Chondrocyte (in vitro differentiated cells): ENCODE measurements at places on chromosomes 2 and 18.

DNA sequence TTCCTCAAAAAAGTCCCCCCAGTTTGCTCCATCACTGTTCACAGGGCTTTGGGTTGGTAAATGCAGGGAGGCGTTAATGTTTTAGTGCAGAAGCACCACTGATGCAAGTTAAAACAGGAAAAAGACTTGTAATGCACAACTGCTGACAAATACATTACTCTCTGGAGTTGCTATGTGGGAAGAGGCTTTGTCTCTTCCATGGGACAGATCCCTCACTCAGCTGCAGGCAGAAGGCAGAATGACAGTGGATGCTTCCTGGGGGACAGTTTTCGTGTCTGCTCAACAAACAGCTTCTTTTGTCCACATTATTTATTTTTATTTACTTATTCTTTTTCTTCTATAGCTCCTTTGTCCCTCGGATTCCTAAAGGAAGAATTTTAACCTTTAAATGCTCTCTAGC is 22.7 kb upstream of the KCNE4 start:
- DNase-seq: no peak

GRCh38 chr2:108407864-108408729 is 30.3 kb downstream of the SULT1C4 start:
- no peak for DNase-seq

- peak; percentile 50 for DNase-seq
Measured at GRCh38 chr2:70084973-70085710, 2.1 kb upstream of the PCBP1 start.

- no peak for DNase-seq
Measured at GRCh38 chr18:13570856-13571495, 155.4 kb downstream of the FAM210A start.

DNA sequence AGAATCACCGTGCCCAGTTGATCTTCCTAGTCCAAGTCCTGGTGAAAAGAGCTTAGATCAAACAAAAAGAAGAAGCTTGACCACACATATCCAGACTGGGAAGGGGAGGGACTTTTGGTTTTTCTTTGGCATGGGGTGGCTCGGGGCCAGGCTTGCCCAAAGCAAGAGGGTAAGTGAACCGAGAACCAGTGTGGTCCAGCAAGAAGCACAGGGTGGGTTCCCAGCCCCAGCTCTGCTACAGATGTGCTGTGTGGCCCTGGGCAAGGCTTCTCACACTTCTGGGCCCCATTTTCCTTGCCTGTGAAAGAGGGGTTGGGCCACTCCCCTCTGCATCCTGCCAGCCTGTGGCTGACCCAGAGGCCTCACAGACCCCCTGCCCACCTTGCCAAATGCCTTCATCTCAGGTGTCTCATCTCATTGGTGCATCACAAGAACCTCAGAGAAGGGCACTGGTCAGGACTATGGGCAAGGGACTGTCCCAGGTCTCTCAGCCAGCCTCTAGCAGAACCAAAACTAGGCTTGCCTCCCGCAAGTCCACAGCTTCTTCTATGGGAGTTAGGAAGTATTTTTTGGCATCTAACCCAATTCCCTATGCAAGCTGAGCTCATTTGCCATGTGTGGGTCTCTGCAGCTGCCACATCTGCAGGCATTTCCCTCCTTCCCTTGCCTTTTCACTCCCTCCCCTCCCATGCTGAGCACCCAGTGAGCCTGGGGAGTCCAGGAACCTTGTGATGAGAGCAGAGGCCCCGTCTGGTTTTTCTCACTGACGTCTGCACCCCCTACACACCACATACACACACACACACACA is 6.9 kb downstream of the ATP6V1B1 start:
- DNase-seq: no peak

DNA sequence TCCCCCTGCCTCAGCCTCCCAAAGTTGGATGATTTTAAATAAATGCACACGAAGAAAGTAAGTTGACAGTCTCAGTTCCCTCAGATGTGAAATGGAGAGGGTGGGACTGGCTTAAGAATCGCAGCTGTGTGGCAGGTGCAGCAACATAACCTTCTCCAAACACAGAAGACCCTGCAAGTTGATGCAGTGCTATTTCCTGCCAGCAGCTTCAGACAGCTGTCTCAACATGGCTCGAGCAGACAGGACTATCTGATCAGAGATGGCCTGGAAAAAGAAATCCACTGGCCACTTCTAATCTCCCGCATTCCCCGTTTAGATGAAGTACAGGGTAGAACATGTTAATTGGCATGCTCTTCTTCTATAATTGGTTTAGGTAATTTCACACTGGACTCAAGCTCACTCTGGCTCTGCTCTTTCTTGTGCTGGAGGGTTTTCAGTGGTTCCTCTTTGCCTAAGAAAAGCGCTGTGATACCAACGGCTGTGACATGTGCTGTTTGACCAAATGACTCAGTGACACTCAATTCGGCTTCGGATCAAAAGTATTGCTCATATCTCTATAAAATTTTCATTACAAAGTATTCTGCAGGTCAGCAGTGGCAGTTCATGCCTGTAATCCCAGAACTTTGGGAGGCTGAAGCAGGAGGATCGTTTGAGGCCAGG is 40.2 kb downstream of the MYOM1 start:
- no peak for DNase-seq
